ENCODE measurements at places on chromosomes 1 and 21.

DNA sequence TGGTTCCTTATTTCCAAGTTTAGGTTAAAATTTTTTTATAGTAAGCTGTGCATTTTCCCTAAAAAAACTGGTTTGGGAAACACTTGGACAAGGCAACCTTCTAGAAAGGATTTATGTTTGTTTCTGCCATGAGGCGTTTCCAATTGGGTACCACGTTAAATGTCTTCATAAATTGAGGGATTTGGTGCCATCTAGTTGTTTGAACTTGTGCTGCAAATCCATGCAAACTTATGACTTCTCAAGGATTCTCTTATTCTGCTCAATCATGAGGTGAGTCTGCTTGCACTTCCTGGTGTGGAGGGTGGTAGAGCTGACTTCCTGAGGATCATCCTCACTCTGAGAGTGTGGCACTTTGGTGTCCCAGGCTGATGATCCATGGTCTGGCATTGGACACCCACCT lies 123.3 kb downstream of the PCNX2 start:
- no peak for DNase-seq

- DNase-seq = no peak
Measured at GRCh38 chr1:165452336-165453130, 7.6 kb upstream of the RXRG start.

DNA sequence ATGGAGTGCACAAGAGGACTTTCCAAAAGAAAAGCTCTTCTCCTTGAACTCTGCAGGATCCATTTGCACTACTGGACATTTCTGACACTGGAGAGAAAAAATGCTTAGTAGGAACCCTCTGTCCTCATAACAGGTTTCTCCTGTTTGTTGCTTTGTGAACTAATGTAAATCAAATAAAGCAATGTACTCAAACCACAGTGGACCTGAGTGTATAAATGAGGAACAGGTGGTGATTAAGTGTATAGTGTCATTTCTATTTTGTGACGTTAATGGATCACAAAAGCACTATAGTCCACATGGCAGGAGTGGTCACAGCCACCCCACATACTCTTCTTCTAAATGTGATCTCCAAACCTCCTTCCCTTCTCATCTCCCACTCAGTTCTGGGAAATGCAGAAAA lies 268.4 kb upstream of the DUSP10 start:
- DNase-seq = no peak

GRCh38 chr1:238898856-238899255 lies 487.5 kb upstream of the CHRM3 start:
- no peak for DNase-seq

- no peak for DNase-seq
Measured at GRCh38 chr1:29264773-29265389, 28.6 kb downstream of the PTPRU start.

DNA sequence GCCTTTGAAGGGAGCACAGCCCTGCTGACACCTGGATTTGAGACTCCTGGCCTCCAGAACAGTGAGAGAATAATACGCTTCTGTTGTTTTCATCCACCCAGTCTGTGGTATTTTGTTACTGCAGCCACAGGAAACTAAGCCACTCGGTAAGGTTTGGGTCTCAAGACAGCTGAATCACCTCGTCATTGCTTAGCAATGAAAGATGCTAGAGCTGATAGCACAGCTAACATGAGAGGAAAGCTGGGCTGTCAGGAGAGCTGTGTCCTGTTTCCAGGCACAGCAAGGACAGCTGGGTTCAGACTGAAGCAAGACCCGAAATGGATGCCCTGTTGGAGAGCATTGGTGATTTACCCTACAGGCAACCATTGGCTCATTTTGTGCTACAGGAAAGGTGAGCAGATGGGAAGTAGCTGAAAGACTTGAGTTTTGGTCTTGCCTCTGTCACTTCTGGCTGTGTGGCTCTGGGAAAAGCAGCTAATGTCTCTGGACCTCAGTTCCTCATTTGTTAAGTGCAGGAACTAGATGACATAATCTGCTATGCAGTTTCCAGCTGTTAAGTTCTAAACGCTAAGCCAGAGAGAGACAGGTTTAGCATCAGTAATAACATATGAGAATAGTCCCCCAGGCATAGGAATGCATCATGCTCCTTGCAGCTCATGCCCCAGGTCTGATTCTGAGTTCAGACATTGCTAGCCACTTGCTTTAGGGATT lies 58.0 kb downstream of the CLIC6 start:
- DNase-seq = no peak

- DNase-seq = no peak
Measured at GRCh38 chr21:34994766-34995631, 54.1 kb downstream of the RUNX1 start.

DNA sequence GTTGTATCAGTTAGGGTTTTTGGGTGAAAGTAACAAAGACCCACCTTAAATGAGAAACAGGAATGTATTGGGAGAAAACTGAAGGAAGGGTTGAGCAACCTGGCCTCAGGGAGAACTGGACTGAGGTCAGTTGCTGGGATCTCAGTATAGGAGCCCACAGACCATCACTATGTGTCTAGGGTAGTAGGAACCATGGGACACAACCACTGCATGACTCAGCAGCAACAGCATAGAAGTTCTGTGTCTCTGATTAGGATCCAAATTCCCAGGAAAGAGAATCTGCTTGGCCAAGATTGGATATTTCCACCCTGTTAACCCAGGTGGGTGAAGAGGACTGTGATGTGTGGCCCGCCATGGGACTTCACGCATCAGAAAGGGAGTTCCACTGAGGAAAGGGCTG lies 102.2 kb upstream of the RAB3GAP2 start:
- DNase-seq = no peak
